ENCODE measurements at places on chromosomes 11 and 22.

DNA sequence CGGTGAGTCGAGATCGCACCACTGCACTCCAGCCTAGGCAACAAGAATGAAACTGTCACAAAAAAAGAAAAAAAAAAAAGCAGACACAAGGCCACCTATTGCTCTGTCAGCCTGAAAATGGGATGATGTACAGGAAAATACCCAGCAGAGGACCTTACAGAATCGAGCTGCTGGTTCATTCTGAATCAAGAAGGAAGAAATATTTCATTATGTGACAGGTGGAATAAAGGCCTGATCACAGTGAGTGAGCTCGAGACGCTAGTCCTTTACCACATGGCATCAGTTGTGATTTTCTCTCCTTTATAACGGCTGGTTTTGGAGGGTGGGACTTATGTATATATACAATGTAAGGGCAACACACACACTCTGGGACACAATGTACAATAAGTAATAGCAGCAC lies 340.0 kb downstream of the LARGE1 start:
- DNase-seq: no peak

GRCh38 chr11:123018702-123019101 lies 37.1 kb upstream of the BSX start:
- no peak for DNase-seq

DNA sequence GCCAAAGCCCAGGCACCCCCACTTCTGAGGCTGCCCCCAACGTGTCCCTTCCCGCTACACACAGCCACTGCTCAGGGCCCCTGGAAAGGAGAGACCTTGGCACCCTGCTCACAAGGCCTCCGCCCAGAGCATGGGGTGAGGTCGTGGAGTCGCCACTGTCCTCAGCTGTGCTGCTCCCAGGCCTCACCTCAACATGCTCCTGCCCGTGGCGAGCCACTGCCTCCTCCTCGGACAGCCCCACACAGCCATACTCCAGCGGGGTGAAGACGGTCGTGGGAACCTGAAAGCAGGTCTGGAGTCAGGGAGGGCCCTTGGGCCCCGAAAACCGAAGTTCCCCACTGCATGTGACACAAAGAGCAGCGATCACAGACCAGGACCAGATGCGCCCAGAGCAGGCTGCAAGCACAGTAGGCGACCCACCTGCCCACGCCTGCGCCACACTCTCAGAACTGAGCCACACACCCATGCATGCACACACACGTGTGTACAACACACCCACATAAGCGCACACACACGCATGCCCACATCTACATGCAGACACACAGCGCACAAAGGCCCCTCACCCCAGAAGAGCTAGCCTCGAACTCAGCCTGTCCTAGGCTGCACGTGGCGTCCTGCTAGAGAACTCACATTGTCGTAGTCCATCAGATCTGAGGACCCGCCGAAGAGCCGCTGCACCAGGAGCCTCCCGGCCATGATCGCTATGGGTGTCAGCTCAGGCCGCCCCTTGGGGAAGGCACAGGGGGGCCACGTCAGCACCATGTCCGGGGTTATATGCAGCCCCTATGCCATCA lies 25.5 kb upstream of the GNB1L start:
- no peak for DNase-seq

DNA sequence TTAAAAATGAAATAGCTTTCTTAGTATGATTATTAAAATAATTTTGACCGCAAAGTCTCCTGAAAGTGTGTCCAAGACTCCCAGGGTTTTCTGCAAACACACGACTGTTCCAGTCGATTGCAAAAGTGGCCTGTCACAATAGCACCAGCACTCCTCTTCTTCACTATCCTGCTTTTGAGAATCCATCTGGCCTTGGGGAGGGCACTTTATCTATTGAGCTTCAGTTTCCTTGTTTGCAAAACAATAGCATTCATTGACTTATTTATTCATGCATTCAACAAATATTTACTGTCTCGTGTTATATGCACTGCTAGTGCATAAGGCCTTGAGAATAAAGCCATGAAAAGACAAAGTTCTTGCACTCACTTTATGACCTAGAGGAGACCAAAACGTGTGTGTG lies 96.2 kb upstream of the NTM start:
- no peak for DNase-seq

DNA sequence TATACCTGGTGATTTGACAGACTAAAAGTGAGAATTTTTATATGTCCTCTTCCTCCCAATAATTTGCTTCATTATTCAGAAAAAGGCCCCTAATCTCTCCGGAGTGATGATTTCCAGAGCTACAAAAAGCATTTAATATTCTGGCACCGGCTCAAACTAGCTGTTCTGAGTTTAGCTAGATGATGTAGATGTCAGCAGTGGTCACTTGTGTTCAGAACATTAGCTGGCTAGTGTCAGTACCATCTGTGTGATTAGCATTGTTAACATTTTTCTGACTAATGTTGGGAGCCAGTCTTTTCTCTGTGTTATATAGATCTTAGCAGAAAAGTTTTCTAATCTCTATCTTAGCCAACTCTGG lies 68.7 kb upstream of the RRM1 start:
- DNase-seq: no peak

DNA sequence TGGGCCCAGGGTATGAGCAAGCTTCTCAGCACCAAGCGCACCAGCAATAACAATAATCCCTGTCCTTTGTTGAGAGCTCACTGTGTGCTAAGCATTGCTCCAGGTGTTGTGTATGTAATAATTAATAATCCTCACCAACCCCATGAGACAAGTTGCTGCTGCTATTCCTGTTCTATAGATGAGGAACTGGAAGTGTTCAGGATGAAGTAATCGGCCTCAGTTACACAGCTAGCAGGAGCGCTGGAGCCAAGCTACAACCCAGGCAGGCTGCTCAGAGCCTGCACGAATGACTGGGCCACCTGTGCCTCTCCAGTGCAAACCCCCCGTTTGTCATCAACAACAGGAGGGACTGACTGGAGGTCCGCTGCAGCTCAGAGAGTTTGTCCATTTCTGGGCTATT lies 35.2 kb upstream of the CECR2 start:
- no peak for DNase-seq

GRCh38 chr11:33375236-33375635 lies 118.1 kb downstream of the HIPK3 start:
- DNase-seq: no peak

DNA sequence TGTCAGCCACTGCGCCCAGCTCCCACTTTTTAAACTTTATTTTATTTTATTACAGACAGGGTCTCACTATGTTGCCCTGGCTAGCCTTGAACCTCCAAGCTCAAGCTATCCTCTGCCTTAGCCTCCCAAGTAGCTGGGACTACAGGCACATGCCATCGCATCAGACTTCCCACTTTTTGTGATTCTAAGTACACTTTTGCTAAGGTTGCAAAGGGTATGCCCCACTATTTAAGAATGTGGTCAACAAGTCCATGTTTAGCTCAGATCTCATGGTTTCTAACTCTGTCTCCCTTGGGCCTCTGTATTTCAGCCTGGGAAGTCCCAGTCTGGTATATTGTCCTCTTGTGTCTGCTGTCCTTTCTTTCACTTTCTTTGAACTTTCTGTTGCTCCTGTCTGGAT lies 35.3 kb downstream of the EXPH5 start:
- no peak for DNase-seq

- DNase-seq: no peak
Measured at GRCh38 chr11:112928136-112928535, 33.1 kb upstream of the NCAM1 start.

DNA sequence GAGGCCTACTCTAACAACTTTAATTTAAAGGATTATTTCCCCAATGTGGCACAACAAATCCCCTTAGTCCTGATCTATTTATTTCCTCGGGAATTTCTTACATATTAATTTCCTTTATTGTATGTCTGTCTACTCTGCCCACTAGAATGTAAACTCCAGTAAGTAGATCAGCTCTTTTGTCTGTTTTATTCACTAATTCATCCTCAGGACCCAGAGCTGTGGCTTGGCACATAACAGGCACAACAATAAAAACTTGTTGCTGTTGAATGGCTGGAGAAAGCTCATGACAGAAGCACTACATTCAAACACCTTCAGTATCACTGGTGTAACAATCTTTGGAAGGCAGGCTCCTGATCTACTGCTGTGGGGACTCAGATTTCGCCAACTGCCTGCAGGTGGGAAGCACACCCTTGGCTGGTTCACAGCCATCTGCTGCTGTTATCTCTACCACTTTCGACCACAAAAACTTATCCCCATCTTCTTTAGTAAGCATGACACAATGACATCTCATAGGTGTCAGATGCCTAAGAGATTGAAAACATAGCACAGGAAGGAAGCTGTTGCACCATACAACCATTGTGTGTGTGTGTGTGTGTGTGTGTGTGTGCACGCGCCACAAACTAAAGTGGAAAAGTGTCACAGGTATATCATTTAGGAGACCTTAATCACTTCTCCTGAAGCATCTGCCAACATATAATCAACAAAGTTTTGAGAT lies 11.9 kb downstream of the HIRA start:
- DNase-seq: no peak

DNA sequence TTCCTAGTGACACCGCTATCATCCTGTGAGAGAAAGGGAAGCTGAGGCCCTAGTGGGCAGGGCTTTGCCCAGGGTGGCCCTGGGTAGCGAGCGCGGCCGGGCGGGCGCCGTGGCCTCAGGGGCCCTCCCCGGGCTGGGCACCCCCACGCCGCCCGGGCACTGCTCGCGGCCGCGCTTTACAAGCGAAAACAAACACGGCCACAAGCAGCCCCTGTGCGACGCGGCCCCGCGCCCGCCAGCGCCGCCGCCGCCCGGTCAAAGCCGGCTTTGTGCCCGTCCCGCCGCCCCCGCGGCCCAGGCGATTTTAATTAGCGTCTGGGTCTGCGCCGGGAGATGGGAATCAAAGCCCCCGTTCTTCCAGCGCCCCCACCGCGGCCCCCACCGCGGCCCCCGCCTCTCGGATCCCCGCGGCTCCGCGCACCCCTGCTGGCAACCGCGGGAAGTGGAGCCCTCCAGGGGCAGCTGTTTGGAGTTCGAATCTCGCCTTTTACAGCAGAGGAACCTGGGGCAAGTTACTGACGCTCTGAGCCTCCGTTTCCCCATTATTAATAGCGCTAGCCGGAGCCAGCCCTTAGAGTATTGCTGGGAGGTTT lies 47.9 kb downstream of the CHRDL2 start:
- DNase-seq: no peak

DNA sequence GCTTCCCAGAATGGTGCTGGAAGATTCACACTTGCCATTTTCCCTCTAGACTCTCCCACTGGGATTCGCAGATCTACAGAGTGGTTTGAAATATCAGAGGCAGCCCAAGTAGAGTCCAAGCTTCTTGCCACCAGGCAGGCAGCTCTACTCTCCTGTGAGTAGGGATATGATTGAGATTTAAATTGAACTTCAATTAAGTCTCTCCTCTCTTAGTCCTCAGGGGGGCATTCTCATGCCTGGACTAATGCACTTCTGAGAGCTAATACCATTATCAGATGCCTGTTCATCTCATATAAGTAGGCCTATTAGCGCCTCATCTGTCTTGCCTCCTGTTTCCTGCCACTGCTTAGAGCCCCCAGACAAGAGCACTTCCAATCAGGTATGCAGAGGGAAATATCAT lies 25.5 kb upstream of the AMPD3 start:
- no peak for DNase-seq

DNA sequence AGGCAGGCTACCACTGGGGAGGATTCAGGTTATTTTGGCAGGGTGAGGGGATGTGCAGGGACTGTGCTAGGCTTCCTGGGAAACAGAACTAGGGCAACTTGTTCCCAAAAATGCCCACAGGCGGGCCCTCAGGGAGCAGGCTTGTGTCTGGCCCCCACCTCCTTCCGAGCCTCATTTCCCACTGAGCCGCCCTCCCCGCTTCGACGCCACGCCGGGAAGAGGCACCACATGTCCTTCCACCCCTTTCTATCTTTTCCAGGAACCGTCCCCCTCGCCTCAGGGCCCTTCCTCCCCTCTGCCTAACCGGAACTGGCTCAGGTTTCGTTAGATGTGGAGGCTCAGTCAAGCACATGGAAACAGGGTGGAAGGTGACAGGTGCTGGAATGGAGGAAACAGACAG lies 9.4 kb upstream of the CHADL start:
- DNase-seq: no peak

DNA sequence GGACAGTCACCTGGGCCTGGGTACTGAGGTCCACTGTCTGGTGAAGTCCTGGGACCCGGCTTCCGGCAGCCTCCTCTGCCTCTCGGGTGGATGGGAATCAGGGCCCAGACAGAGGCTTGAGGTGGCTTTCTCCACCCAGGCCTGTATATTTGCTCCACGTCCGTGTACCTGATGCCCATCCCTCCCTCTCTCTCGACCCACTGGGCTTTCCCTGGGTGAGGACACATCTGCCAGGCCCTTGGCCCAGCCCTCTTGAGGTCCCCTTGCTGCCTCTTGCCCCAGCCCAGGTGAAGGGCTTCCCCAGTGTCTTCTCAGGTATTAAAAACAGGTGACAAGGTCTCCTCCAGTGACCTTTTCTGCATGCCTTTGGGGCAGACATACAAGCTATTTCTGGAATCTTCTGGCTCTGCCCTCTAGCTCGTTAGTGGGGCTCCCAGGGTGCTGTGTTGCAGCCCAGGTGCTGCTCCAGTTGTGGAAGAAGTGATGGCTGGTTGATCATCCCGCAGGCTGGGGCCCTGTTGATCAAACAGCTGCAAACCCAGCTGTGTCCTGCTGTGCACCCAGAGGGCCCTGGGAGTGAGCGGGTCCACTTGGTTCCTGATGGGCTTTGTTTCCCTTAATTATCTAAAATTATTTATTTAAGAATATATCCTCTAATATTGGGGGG lies 25.5 kb upstream of the ACR start:
- no peak for DNase-seq

- peak; percentile 94 for DNase-seq
Measured at GRCh38 chr22:41367039-41367679, 14.6 kb upstream of the TEF start.
